ENCODE measurements at places on chromosomes 5 and 9.

- DNase-seq: no peak
Measured at GRCh38 chr5:66406761-66407336, 189.3 kb upstream of the MAST4 start.

- no peak for DNase-seq
Measured at GRCh38 chr5:171794470-171794960, 8.9 kb downstream of the SMIM23 start.

GRCh38 chr9:23036416-23036815, 589.8 kb downstream of the DMRTA1 start:
- no peak for DNase-seq

DNA sequence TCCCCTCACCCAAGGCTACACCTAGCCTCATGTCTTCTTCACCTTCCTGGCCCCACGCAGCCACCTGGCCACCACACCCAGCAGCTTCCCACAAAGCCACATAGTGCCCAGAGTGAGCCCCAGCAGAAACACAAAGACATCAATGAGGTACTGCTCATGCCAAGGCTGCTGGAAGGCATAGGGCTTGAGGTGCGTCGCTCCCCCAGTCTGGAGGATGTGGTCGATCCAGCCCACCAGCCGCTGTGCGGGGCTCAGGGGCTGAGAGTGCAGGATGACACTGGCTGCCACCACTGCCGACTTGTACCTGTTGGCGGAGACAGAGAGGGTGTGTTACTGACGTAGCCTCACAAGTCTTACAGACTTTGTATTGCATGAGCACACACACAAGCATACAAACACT, 15.8 kb upstream of the CAPSL start:
- no peak for DNase-seq

DNA sequence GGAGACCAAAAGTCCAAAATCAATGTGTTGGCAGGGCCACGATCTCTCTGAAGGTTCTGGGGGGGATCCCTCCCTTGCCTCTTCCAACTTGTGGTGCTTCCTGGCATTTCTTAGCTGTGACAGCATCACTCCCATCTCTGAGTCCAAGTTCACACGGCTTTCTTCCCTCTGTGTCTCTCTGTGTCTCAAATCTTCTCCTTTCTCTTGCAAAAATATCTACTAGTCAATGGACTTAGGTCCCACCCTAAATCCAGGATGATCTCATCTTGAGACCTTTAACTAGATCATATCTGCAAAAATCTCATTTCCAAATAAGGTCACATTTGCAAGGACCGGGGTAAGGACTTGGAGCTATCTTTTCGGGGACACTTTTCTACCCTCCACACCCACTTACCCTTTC, 186.1 kb downstream of the HSD17B3 start:
- no peak for DNase-seq

GRCh38 chr9:106127776-106128175, 433.4 kb downstream of the TMEM38B start:
- DNase-seq: no peak

Data from stimulated activated CD4-positive, alpha-beta T cell treated with anti-CD3 and anti-CD28 coated beads, Interleukin-15, amount 100 ng/mL, for 1 hour (primary cell).